ENCODE measurements at places on chromosomes 3 and 15.

DNA sequence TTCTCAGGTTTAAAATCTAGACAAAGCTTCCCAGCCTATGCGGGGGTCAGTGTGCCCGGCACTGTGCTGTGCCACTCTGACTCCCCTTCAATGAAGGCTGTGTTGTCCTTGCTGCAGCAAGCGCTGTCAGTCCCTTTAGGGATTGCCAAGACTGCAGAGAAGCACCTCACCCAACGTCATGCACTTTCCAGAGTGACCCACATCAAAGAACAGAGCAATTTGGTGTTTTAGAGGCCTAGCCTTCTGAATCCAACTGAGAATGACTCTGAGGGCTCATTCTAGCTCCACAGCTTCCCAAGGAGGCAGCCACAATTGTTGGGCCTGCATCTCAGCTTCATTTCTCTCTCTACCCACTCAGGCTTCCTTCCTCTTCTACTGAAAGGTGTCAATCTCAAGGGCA is 26.4 kb downstream of the SLC9A9 start:
- no peak for DNase-seq

DNA sequence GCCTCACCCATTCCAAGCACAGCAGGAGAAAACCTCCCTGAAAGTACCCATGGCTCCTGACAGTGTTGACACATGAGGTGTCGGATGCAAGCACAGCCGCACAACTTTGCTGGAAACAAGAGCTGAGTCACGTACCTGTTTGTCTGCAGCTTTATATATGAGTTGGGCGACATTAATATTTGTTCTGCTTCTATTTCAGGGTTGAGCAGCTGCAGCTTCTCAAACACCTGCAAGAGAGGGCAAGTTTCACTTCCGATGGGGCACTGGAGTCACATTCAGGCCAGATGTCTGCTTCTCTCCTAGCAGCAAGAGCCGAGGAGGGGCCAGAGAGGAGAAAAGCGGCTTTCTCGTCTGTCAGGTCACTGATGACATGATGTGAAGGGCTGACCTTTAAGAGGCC is 88.0 kb downstream of the NUP210 start:
- no peak for DNase-seq

DNA sequence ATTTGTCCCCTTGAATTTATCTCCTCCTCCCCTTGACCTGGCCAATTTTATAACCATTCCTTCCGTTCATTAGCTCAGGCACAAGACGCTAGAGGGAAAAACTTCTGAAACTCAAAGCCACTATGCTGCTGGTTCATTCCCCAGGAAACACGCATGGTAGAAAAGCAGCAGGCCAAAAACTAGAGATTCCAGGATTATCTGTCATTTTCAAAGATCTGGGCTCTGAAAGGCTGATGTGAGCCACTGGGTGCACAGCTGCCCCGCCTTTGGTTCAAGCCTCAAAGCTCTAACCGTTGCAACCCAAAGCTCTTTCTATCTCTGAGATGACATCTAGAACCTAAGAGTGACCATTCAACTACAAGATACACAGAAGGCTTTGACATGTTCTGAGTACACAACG is 6.1 kb downstream of the ANP32A start:
- DNase-seq: no peak

- DNase-seq: no peak
These were observed 456.2 kb upstream of the THBS1 start for GRCh38 chr15:39124553-39125171.

DNA sequence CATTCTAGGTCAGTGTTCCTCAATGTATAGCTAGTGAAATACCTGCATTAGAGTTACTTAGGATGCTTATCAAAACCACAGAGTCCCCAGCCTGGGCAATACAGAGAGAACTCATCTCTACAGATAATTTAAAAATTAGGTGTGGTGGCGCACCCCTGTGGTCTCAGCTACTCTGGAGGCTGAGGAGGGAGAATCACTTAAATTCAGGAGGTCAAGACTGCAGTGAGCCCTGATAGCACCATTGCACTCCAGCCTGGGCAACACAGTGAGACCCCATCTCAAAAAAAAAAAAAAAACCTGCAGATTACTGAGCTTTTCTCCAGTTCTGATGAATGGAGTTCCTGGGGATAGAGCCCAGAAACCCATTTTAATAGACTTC is 10.1 kb upstream of the MINDY2 start:
- no peak for DNase-seq

- DNase-seq: no peak
These were observed 35.0 kb downstream of the ACAP2 start for GRCh38 chr3:195407531-195408409.

All from activated T-cell treated with anti-CD3 and anti-CD28 coated beads for 4 hours (primary cell).